ENCODE measurements at places on chromosomes 4 and X.

- DNase-seq, result peak; percentile 47
Observed at GRCh38 chr4:147340111-147340510, 140.8 kb upstream of the EDNRA start.

DNA sequence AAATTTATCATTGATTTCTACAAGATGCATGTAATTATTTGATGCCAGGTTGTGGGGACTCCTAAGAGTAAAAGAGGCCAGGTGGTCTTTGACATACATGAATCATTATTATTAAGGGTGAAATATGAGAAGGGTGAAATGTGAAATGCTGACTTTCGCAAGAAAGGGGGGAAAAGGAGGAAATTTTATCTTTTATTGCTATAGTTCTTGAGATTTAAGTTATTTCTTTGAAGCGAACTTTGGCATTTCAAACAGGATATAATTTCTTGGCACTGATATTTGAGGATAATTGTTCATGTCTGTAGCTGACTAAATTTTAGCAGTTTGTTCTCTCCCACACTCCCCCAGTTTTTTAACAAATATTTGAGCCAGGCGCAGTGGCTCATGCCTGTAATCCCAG lies 80.1 kb downstream of the TMEM131L start:
- no peak for DNase-seq

GRCh38 chr4:145623831-145624230 lies 4.6 kb downstream of the MMAA start:
- peak; percentile 85 for DNase-seq

- DNase-seq, result no peak
Observed at GRCh38 chr4:182261651-182262223, 18.5 kb downstream of the TENM3 start.

DNA sequence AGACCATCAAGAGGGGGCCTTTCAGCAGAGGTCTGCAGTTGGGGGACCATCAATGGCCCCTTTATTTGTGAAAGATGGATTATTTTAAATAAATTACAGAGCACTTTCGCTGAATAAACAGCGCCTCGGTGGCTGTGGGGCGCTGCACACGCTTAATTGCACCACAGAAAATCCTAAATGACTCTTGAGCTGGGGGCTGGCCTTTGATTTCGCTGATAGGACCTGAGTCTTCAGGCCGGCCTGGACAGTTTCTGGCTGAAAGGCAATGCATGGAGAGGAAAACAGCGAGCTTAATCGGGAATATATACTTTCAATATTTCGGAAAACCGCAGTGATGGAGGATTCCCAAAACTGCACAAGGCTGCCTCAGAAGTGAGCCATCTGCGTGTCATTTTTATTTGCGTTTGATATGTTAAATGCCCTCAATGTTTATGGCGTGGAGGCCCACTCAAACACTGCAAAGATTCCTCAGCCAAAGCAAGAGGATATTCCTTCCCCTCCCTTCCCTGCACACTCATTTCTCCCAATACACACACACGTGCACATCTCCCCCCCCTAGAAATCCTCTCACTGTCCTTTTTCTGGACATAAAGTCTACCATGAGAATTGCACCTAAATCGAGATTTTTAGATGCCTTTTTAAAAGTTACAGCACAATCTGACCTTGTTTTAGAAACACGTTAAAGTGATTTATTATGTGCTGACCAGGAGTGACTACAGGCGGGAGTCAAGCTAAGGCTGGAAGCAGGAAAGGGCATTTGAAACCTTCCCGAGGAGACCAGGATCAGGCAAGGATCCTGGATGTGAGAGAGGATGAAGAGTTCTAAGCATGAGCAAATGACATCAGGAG lies 340.7 kb downstream of the RAB28 start:
- DNase-seq, result no peak

- no peak for DNase-seq
Observed at GRCh38 chr4:71663780-71664179, 120.1 kb downstream of the GC start.

DNA sequence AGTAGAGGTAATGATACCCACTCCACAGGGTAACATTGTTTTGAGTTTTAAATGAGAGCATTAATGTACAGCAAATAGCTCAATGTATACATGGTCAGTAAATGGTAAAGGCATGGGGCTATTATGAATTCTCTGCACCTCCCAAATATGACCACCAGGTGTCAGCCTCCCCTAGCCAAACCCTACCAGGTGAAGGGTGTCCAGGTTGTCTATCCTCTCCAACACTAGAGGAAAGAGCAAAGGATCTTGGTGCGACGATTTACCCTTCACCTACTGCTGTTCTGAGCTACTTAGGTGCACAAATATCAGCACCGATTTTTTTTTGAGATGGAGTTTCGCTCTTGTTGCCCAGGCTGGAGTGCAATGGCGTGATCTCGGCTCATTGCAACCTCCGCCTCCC lies 26.5 kb upstream of the XIAP start:
- peak; percentile 67 for DNase-seq

GRCh38 chrX:86047174-86047935 lies at the start of gene CHM:
CHM (minus strand) TSS chrX:86047558; CDS start chrX:86047532, 26 bp downstream.
- peak; percentile 83 for DNase-seq

DNA sequence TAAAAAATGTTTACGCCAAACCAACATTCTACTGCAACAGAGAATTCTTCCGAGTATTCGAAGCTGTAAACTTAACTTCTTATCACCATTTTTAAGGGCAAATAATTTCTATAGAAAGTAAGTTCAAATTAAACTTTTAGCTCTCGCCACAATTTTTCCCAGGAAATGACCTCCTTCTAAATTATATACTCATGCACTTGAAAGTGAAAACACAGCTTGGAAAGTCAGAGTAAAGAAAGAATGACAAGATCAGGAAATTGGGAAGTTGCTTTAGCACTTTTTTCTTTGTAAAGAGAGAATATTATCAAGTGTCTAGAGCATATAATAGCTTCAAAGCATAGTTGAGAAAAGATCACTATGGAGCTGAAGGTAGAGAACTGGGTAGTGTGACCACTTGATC lies 1.2 kb downstream of the CYBB start:
- no peak for DNase-seq

GRCh38 chr4:4712800-4713528 lies 146.5 kb upstream of the MSX1 start:
- peak; percentile 6 for DNase-seq

GRCh38 chr4:153511104-153511503 lies 44.9 kb downstream of the TMEM131L start:
- no peak for DNase-seq

DNA sequence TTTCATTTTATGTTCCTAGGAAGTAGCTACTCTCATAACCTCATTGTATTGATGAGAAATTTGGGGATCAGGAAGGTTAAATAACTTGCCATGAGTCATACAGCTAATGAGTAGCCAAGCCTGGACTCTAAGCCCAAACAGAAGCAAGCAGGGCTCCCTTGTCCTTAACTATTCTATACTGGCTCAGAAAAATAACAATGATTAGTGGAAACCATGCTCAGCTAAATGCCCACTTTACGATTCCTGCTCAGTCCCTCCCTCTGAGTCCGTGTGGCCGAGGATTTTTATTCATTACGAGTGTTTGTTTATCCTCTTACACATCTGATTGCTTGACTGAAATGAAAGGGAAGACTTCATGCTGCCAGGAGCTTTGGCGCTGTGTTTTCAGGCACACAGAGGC lies 100.9 kb downstream of the SLC34A2 start:
- peak; percentile 71 for DNase-seq

DNA sequence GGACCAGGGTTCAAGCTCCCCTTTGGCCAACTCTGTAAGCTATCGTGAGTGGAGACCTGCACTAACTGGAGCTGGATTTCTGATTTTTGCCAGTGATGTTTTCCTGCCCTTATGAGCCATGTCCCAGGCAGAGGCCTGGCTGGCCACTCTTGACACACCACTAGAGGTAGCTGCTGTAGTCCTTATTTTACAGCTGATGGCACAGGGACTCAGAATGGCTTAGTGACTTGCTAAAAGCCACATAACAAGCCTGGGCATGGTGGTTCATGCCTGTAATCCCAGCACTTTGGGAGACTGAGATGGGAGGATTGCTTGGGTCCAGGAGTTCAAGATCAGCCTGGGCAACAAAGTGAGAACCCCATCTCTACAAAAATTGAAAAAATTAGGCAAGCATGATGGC lies 33.4 kb downstream of the CYTL1 start:
- DNase-seq, result peak; percentile 19

DNA sequence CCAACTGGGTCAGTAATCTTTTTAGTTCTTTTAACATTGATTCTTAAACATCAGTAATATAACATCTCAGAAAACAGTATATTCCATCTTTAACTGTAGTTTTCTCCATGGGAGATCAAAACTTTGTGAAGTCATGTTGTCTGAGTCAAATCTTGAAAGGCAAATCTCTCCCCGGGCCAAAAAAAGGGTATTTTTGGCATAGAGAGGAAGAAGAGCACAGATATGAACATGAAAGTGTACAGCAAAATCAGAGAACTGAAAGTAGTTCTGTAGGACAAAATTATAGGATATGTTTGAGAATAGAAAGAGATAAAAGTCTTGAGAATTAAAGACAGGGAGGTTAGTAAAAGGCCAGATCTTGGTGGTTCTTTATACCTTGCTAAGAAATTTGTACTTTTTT lies 176.4 kb upstream of the GYPA start:
- no peak for DNase-seq

DNA sequence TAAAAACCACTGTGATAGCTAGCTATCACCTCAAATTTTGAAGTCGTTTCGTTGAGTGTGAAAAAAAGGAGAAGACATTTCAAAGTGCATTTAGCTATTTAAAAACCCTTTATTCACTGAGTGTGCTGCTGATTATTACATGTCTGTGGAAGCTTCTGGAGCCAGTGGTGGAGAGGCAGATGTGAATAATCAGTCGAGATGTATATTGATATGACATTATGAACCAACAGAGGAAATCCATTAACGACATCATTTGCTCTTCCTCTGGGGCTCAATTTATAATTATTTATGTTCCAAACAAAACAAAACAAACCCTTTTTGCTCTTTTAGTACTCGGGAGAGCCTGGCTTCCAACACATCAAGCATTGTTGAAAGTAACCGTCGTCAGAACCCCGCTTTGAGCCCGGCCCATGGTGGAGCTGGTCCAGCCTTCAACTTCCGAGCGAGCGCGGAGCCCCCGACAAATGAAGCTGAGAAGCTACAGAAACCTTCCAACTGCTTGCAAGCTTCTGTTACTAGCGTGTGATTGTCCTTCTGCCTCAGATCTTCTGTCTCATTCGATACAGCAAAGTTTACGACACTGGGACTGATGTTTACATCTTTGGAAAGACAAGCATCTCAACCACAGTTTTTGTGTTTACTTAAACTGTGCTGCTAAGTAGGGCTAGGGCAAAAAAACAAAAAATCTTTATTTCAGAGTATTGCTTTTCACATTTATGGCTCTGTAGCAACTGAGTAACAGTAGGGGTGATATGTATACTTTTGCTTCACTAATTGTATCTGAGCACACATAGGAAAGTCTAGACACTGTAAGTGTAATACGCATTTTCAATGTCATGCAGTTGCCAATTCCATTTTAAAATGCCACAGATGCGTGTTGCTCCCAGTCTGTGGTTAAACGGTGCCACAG lies 111.9 kb downstream of the STOX2 start:
- no peak for DNase-seq

DNA sequence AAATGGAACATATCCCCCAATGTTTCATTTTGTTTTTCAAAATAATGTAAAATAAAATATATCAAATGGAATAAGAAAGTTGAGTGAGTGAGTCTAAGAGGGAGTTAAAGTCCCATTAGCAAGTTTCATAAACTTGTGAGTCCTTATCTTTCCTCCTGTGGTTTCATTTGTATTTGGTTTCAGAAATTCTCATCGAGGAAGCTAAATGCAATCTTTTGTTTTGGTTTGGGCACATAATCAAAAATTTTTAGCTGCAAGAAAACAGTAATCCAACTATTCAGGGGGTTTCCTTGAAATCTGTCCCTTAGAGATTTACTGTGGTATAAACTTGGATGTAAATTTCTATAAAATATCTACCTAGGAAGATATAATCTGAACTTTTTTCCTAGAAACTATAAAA lies 124.2 kb downstream of the CAMK2D start:
- no peak for DNase-seq

GRCh38 chr4:35106091-35106734 lies 1138.1 kb downstream of the ARAP2 start:
- DNase-seq, result no peak

GRCh38 chrX:153380691-153381090 lies 20.5 kb downstream of the PNMA6E start:
- DNase-seq, result no peak

- peak; percentile 3 for DNase-seq
Observed at GRCh38 chr4:15778289-15779241, at the start of gene CD38. CD38 (plus strand) TSS chr4:15778328; CDS start chr4:15778415, 87 bp downstream.

DNA sequence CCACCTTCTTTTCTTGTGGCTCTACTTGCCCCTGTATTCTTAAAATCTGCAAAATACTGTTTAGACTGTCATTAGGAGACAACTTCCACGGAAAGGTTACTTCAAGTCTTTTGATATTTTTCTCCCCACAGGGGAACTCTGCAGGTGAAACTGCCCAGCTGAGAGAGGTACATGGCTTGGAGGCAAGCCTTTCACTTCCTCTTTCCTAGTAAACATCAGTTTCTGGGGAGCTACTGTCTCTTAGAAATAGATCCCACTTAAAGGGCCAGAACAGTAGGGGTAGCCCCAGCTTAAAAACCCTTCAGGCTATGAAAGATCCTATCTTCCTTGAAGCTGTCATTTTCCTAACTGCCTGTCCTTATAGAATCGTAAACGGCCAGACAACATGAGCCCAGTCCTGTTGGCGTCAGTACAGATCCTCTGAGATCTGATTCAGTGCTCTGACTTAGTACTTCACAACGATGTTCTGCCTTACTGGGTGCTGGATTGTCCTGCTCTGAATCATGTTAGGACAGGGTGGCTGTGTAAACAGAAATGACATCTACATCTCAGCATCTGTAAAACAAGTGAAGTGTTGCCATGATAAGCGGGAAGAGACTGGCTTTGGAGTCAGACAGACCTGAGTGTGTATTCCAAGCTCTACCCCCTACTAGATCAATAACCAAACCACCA lies 102.1 kb downstream of the ITIH6 start:
- peak; percentile 10 for DNase-seq

DNA sequence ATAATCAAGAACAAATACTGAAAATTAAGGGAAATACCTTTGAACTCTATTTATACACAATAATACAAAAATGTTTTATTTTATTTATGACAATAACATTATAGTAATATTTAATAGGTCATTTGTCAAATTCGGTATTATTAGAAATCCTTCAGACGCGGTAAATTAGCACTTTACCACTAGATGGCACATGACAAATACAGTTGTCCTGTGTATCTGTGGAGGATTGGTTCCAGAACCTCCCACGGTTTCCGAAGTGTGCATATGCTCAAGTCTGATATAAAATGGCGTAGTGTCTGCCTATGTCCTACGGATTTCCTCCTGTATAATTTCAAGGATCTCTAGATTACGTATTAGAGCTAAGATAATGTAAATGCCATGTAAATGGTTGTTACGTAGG lies 8.1 kb upstream of the LINC00632 start:
- peak; percentile 11 for DNase-seq
